T1000 (cell line): ENCODE measurements at places on chromosomes 13 and 19.

- DNase-seq = no peak
Measured at GRCh38 chr13:96999091-96999490, 4.8 kb upstream of the OXGR1 start.

- DNase-seq = no peak
Measured at GRCh38 chr19:39516270-39516669, 1.3 kb downstream of the SELENOV start.

DNA sequence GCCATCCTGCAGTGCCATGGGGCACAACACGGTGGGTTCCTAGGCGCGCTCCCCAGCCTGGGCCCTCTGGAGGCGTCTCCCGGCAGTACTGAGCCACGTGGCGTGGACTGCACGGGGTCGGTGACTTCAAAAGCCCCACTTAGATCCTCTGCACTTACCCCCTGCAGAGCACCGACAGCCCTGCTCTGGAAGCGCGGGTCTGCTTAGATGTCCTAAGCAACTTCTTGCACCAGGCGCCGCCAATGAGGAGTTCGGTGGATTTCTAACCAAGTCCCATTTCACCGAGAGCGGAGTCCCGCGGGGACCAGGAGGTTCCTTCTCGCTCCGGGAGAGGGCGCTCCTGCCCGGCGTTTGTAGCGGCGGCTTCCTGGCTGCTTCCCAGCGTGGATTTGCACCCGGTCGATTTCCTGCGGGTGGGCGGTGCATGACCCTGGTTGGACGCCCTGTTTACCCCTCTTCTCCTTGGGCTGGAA, 25.2 kb upstream of the ZNF845 start:
- no peak for DNase-seq

DNA sequence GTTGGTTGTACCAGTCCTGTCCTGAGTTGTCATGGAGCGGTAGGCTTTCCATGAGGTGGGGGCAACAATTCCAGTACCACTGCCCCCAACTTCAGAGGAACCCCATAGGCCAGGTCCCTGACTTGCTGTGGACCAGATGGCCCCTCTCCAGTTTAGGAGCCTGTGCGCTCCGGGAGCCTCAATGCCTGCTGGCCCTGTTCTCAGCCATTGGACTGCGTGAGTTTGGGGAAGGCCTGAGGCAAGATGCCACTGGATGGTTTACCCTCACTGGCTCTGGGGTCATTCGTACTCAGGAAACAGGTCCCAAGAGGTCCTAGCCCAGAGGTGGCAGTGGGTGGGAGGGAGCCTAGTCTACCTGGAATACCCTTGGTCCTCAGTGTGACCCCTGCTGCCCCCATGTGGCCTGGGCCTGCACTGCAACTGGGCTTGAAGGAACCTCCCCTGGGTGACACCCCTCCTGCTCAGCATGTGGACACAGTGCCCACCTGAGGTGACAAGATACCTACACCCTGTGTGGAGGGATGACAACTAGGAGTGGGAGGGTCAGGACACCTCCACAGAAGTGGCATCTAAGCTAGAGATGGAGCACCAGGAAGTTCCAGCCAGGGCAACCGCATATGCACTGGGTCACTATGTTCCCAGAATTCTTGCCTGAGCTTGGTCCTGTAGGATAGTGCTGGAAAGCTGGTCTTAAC, 6.0 kb upstream of the PRR19 start:
- peak; percentile 48 for DNase-seq

DNA sequence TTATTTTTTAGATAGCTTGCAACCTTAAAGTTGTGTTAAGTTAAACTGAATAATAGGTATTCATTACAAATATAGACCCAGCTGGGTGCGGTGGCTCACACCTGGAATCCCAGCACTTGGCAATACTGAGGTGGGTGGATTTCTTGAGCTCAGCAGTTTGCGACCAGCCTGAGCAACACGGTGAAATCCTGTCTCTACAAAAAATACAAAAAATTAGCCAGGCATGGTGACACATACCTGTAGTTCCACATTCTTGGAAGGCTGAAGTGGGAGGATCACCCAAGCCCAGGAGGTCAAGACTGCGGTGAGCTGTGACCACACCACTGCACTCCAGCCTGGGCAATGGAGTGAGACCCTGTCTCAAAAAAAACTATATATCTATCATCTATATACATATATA, 386.5 kb downstream of the PCDH17 start:
- DNase-seq = no peak

DNA sequence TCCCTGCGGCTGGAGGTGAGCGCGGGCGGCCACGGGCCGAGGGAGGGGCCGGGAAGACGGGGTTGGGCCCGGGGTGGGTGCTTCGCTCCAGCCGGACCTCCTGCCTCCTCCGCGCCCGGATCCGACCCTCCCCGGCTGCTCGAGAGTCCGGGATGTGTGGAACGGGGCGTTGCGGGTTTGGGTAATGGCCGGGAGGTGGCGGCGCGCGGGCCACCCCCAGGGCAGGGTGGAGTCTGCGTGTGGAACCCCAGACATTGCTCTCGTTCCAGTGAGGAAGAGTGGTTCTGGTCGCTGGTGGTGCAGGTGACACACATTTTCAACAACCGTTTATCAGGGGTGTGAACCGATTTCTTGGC, 38.8 kb downstream of the ARHGEF7 start:
- DNase-seq = peak; percentile 82

DNA sequence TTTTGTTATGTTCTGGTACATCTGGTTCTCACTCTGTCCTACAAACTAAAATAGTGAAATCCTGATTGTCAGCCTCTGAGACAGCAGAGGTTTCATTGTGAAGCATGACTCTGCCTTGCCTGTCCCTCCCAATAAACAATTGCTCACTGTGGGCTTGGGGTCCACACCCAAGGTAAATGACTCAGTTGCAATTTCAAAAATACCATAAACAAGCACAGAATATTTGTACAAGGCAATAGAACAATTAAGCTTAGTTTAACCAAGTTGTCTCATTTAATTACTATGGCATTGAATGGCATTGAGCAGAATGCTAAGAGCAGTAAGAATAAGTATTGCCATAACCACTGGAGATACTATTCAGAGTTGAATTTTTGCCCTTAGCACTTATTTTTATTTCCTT, 353.6 kb downstream of the SPRY2 start:
- no peak for DNase-seq

- DNase-seq = peak; percentile 32
Measured at GRCh38 chr19:917323-918151, at the start of gene KISS1R. KISS1R (plus strand) TSS chr19:917333; CDS start chr19:917503, 170 bp downstream.

DNA sequence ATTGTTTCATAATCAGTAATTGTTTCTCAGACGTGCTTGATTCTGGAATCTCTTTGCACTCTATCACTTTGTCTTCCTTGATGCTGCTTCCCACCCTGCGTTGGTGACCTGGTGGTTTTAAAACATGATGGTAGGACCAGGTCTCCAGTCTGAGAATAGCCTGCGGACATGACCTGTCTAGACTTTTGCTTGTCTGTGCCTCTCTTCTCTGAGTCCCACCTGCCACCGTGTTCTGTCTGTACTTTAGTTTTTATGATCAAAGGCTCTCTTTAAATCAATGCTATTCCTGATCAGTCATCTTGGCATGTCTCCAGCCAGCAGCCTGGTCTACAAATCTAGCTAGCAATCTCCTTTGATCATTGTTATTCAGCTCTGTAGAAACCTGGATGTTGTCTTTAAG, 933.9 kb downstream of the DIAPH3 start:
- no peak for DNase-seq

GRCh38 chr19:9165261-9165660, 13.5 kb upstream of the OR7D2 start:
- DNase-seq = no peak

DNA sequence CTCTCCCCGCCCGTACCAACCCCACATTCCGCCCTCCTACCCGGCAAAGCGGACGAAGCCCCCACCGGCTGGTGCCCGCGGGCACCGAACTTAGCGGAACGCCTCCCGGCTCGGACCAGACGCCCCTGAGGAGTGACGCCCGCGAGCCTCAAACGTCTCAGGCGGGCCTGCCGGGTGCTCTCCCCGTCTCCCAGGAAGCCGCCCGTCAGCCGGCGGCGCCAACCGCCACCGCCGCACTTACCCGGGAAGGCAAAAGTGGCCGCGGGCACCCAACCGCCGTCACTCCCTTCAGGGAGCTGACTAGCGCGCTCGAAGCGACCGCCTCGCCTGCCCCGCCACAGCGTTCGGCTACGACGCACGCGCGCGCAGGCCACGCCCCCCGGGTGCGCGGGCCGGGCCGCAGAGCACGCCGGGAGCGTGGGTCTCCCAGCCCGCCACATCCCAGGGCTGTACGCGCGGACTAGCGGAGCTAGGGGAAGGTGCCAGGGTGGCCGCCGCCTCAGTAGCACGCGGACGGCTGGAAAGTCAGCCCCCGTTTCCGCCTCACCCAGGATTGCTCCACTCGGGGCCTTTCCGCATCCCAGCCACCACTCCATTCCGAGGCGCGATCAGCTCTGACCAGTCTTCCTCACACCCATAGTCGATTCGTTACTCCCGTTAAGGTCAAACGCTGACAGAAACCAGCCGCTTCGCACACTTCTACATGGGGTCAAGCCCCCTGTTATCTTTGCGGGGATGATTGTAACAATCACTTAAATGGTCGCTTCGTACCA, at the start of gene TEX30:
TSS of gene TEX30 (minus strand) at position 346 of the 773 bp plus-strand sequence. CDS start 3,760 bp downstream, outside the sequence.
- peak; percentile 67 for DNase-seq

DNA sequence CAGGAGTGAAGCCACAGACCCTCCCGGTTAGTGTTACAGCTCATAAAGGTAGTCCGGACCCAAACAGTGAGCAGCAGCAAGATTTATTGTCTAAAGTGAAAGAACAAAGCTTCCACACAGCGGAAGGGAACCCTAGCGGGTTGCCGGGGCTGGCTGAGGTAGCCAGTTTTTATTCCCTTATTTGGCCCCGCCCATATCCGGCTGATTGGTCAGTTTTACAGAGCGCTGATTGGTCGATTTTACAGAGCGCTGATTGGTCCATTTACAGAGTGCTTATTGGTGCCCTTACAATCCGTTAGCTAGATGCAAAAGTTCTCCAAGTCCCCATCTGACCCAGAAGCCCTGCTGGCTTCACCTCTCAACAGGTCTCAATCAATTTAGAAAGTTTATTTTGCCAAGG, 126.0 kb upstream of the RFC3 start:
- no peak for DNase-seq
